ENCODE measurements at places on chromosomes 7 and 10.

DNA sequence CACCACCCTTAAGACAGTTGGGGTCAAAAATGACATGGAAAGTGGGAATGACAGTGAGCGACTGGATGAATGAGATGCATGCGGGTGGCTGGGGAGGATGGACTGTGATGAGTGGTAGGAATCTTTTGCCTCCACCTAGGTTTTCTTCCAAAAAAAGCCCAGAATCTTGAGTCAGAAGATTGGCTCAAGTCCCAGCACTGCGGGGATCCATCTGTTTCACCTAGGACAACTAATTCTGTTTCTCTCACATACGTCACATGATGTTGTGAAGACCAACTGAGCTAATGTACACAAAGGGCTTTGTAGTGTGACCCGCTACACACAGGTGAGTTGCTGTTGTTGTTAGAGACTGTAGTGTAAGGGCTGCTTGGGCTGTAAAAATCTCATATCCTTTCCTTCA, 58.5 kb upstream of the SLC35B4 start:
- DNase-seq, result no peak

- DNase-seq, result no peak
Observed at GRCh38 chr7:96415293-96415940, 93.5 kb upstream of the SLC25A13 start.

DNA sequence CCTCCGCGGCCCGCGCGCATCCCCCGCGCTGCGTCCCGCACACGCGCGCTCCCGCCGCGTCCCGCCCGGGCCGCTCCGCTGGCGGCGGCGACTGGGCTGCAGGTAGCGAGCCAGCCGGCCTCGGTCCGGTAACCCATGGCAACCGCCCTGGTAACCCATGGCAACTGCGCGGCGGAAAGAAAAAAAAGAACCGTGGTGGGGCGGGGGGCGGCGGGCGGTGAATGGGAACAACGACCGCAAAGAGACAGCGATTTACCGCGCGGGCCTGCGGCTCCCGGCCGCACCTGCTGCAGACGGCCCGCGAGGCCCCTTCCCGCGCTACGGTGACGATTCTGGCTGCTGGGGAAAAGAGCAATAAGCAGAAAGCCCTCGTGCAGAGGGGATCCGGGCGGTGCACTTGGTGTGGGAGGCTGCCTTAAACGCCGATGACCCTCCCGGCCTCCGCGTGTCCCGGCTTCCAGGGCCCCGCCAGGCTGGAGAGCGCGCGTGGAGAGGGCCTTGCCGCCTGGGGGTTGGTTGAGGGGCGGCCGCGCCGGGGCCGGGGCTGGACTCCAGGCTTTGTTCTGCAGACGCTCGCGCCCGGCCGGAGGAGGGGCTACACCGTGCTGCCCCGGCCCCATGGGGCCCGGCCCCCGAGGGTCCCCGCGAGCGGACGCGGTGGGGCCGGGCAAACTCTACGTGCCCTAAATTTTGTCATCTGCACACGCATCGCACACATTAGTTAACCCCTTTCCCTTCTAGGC, 84.7 kb downstream of the SNX10 start:
- DNase-seq, result peak; percentile 30

DNA sequence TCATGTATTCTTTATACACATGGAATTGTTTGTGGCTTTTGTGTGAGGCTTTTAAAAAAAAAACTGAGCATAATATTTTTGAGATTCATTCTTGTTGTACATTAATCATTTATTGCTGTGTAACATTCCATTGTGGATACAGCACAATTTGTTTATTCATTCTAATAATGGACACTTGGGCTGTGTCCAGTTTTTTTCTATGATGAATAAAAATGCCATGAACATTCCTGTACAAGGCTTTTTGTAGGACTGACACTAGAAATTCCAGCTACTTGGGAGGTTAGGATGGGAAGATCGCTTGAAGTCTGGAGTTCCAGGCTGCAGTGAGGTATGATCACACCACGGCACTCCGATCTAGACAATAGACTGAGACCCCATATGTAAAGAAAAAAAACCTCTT, 254.3 kb upstream of the CACNA2D1 start:
- no peak for DNase-seq

DNA sequence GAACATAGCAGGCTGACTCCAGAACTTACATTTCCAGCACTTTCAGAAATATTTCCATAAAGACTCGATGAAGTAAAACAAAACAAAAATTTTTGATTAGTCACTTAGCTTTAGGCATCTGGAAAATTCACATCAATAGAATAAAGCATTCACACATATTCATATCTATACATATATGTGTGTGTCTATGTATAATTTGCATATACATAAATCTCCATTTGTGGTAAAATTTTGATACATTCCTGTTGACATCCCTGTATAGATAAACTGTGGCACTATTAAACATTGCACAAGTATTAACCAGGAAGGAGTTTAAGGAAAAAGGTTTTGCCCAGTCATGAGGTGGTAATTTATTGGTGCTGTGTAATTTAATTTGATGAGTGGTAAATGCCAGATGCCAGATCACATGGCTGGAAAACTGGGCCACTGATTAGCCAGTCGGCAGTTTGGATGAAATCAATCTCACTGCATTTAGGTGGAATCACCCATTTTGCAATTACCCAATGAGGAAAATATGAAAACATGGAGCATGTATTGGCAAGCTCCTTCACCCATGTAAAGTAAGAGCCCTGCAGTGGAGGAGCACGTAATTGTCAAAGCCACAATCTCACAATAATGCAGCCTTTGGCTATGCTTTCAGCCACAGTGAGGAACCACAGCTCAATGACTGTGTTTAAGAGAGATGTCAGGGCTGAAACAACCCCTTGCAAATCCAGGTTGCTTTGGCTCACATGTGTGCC, 294.6 kb downstream of the RNLS start:
- DNase-seq, result no peak

GRCh38 chr7:38169847-38170246, 8.2 kb upstream of the STARD3NL start:
- DNase-seq, result no peak

- DNase-seq, result no peak
Observed at GRCh38 chr7:74095135-74095534, 11.5 kb downstream of the LIMK1 start.

- DNase-seq, result no peak
Observed at GRCh38 chr10:57664815-57665214, 602.9 kb downstream of the IPMK start.

- DNase-seq, result no peak
Observed at GRCh38 chr10:11013836-11014235, 3.8 kb upstream of the CELF2 start.

DNA sequence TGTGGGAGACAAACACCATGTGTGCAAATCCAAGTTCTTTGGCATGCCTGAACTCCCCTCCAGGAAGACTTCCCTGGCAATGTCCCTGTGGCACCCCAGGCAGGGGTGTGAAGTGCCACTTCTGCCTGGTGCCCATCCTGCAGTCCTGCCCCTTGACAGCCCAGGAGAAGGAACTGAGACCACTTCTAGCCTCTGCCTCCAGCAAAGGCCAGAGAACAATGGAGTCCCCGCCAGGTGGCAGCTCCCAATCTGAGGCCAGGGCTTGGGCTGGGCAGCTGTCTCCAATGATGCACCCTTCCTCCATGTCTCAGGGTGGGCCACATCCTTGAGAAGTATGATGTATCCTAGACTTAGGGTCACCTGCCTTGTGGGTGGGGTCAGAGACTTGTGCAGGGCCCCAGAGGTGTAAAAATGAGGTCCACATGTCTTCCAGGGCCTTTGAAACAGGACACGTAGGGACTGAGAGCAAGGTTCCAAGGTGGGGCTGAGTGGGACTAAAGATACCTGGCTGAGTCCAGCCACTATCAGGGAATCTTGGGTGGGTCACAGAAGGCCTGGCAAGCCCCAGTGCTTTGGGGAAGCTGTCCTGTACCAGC, 5.5 kb downstream of the FXYD4 start:
- DNase-seq, result no peak

GRCh38 chr7:66732439-66732838, 8.1 kb upstream of the RABGEF1 start:
- no peak for DNase-seq

GRCh38 chr7:128830231-128831177, at the start of gene FLNC:
Gene FLNC, plus strand, starts transcription at chr7:128830406. Its CDS starts 232 bp downstream, at chr7:128830638.
- no peak for DNase-seq

Measured in GM19239 (cell line).